NCI-H1694 (cell line): ENCODE measurements at places on chromosomes 1 and 21.
A peak's percentile ranks its signal among the peaks of the same experiment; 100 is the strongest.

DNA sequence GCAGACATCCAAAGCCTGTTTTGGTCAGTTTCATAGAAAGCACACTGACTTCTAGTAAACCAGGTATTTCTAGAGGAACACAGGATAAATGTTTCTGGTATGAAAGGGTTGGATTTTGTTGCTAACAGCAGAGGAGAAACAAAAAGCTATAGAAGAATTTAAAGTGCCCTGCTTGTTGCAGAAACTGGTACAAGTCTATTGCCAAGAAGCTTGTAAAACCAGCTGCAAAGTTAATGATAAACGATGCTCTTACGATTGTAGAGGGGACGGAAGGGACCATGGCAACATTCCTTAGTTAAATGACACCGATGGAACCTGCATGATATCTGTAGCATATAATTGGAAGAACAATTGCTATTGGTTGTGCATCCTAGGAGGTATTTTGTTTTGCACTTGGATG is 40.1 kb downstream of the SLC35F3 start:
- DNase-seq = no peak

DNA sequence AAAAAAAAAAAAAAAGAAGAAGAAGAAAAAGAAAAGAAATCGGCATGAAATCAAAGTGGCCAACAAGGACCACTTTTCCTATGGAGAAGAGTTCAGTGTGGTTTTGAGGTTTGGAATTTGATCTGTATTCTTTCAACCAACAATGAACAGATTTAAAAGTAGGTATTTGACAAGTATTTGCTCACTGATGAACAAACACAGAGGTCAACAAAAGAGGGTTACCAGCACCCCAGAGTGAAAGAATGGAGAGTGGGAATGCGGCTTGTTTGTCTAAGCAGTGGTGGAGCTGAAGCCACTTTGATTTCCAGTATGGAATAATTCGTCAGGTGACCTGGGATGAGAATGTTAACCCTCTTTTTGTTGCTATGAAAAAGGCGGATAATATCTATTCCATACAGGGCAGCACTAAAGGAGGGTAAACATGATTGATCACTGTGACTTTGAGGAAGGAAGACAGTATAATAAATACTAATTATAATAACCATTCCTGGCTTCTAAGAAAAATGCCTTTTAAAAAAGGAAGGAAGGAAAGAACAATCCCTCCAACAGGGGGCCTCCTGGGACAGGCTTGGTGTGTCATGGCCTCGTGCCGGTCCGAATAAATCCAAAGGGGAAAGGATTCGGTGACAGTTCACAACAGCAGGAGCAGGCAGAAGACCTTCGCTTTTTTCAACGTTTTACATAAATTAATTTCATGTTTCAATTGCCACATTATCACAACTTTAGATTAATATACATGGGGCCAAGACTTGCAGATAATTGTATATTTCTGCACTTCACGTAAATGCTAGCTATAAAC is 37.2 kb upstream of the SIM2 start:
- DNase-seq = peak; percentile 34

DNA sequence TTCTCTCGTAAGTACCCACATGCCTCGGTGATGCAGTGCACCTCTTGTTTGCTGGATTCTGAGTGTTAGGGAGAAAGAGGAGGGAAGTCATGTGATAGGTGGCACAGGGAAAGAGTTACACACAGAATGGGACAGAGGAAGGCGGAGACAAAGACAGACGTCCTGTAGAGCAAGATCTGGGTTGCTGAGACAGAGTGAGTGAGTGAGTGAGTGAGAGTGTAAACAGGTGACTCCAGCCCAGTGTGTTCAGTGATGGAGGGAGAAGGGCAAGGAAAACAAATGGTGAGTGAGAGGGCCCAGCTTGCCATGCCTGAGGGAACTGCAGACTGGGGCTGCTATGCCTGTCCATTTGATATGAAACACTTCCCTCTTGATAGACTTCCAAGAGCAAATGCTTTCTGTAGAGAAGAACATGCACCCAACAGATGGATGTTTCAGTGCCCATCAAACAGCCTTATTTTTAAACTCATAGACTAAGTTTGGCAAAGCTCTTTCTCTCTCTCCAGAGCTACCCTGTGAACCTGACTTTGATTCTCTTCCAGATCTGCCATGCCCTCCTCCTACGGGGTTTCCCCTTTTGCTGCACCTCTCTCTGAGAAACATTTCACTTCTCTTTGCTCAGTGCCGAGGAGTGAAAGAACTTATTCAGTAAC is 209.9 kb upstream of the COA6 start:
- DNase-seq = no peak

- no peak for DNase-seq
These were observed 78.0 kb upstream of the TNFSF18 start for GRCh38 chr1:173128742-173129141.

DNA sequence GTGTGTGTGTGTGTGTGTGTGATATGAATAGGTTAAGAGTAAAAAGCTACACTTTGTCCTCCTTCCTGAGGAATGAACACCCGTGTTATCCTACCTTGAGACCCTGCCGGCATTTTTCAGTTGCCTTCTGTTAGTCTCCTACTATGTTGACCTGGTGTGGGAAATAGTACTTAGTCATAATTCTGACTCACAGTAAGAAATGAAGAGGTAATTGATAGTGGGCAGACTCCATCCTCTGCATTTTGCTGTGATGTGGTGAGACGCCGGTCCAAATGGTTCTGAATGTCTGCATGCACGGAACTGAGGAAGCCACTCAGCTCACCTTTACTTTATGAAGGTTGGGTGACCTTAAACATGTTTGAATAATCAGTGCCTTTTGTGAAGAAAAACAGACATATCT is 12.6 kb downstream of the CD101 start:
- DNase-seq = no peak

DNA sequence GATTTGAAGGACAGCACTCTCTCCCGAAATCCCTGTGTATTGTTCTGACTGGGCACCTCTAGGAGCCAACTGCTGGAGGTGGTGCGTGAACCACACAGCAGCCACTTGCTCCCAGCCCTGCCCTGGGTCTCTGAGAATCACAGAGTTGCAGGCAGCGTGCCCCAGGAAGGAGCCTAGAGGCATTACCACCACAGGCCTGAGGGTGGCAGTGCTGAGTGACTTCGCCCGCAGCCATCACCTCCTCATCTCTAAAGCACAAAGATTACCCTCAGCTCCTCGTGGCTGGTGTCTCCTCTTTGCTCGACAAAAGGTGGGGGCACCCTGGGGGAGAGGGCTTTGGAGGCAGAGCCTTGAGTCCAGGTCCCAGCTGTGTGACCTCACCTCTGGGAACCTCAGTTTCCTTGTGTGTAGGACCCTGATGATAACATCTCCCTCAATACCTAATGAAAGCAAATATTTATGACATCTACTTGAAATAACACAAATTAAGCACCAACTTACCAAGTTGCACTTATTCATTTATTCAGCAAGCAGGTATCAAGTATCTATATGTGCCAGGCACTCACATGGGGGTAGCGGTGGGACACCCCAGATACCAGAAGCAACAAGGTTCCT is 86.3 kb downstream of the VWA5B1 start:
- DNase-seq = peak; percentile 46

DNA sequence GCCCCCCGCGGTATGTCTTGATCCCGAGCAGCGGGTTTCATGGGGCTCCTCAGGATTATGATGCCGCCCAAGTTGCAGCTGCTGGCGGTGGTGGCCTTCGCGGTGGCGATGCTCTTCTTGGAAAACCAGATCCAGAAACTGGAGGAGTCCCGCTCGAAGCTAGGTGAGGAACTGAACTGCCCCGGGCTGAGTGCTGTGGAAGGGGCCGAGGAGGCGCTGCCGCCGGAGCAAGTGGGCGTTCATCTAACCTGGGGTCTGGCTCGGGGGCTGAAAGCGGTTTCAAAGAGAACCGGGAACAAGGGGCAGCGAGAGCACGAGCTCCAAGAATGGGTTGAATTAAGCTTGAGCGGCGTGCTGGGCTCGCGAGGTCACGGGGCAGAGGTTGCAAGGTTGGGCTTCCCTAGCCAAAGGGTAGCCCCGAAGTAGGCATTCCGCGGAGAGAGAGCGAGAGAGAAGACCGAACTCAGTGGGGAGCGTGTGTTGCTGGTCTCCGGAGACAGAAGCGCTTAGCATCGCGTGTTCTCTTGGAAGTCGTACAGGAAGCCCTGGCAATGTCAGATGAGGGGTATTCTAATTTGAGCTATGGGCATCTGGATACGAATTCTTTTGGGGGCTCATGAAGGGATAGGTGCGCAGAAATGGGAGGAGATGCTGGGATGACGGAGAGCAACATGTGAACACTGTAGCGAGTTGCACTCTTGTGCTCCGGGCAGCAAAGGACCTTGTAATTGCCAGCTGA is 732 bp downstream of the HS2ST1 start:
- peak; percentile 26 for DNase-seq

DNA sequence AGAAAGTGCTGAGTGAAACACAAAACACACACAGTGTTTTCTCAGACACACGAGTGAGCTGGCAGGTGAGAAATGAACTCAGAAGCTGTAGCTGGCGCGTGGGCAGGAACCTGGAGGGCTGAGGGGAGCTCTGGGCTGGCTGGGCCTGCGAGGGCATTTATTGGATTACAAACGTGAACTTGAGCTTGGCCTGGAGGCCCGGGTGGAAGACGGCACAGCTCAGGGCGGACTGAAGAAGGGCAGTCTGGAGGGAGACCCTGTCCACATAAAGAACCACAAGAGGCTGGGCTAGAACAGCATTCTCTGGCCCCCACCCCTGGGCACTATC is 52.1 kb upstream of the ADARB1 start:
- DNase-seq = no peak

GRCh38 chr1:70284366-70284765 is 63.2 kb downstream of the SRSF11 start:
- no peak for DNase-seq

GRCh38 chr1:209391792-209392191 is 191.7 kb upstream of the CAMK1G start:
- no peak for DNase-seq

DNA sequence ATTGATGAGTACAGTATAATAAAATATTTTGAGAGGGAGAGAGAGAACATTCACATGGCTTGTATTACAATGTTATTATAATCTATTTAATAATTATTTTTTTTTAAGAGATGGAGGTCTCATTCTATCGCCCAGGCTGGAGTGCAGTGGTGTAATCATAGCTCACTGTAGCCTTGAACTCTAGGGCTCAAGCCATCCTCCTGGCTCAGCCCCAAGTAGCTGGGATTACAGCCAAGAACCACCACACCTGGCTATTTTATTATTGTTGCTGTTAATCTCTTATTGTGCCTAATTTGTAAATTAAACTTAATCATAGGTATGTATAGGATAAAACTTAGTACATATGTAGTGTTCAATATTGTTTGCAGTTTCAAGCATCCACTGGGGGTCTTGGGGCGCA is 57.8 kb downstream of the HS2ST1 start:
- peak; percentile 7 for DNase-seq

DNA sequence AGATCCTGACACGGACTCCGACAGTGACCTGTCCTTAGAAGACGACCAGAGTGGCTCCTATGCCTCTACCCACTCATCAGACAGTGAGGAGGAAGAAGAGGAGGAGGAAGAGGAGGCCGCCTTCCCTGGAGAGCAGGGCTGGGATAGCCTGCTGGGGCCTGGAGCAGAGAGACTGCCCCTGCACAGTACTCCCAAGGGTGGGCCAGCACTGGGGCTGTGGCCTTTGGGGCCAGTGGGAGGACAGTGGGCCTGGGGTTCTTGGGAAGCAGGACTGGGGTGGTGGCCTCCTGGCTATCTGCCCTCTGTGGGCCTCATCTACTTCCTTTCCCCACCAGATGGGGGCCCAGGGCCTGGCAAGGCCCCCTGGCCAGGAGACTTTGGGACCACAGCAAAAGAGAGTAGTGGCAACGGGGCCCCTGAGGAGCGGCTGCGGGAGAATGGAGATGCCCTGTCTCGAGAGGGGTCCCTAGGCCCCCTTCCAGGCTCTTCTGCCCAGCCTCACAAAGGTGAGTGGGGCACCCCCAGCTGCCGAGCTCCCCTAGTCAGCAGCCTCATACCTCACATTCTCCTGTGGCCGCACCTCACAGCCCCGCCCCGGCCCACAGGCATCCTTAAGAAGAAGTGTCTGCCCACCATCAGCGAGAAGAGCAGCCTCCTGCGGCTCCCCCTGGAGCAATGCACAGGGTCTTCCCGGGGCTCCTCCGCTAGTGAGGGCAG is 10.0 kb downstream of the PSRC1 start:
- DNase-seq = no peak

DNA sequence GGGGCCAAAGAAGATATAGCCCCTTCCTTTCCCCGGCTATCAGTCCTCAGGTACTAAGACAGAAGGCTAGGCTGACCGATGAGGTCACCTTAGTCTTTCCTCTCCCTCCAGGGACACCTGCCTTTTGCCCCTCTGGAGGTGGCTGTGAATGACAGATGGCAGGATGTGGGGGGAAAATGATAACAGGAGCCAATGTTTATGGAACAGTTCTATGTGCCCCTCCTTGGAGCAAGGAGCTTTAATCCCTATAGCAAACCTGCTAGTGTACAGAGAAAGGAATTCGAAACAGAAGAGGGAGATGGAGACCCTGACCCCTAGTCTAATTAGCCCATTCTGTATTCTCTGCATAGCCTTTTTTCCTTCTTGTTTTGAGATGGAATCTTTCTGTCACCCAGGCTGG is 28.1 kb downstream of the SERINC2 start:
- DNase-seq = no peak

DNA sequence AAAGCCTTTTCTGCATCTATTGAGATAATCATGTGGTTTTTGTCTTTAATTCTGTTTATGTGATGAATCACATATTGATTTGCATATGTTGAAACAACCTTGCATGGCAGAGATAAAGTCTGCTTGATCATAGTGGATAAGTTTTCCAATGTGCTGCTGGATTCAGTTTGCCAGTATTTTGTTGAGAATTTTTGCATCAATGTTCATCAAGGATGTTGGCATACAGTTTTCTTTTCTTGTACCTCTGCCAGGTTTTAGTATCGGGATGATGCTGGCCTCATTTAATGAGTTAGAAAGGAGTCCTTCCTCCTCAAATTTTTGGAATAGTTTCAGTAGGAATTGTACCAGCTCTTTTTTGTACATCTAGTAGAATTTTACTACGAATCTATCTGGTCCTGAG is 55.0 kb downstream of the COL24A1 start:
- no peak for DNase-seq

DNA sequence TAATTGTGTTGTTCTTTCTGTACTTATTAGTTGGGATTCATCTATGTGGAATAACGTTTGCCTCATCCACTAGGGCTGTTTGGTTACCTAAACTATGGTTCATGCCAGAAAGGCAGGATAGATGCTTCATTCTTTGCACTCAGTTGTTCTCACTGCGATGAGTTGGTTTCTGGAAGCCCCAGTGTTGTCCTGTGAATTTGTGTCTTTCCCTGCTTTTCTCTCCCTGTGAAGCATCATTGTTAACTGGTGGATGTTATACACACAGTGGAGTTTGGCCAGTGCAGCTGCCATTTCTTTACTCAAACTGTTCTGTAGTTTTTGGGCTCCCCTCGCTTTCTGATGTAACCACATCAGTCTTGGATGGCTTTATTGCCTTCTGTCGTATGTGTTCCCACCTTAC is 143.6 kb upstream of the COL6A1 start:
- DNase-seq = no peak

DNA sequence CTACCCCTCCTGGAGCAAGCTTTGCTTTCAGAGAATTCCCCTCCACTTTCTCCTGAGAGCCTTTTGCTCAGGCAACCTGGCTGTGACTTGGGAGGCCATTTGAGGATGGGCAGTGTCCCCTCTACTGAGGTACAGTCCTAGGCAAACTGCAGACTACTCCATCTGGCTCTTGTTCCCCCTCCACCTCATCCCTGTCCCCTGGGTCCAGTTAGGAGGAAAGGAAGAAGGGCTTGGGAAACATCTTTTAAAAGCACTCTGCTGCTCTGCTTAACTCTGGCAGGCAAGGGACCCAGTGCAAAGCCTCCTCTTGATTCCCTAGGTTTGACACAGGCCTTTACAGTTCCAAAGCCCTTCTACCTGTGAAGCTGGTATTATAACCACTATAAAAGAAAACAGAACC is 108.2 kb downstream of the NAV1 start:
- DNase-seq = no peak

- no peak for DNase-seq
These were observed 54.4 kb upstream of the SYT6 start for GRCh38 chr1:114208106-114208505.
